ENCODE measurements at places on chromosomes 5 and 9. TPM values are rescaled to one million over a fixed set of nuclear protein-coding genes. Genes with fewer than 3 reads are reported as not detected.

DNA sequence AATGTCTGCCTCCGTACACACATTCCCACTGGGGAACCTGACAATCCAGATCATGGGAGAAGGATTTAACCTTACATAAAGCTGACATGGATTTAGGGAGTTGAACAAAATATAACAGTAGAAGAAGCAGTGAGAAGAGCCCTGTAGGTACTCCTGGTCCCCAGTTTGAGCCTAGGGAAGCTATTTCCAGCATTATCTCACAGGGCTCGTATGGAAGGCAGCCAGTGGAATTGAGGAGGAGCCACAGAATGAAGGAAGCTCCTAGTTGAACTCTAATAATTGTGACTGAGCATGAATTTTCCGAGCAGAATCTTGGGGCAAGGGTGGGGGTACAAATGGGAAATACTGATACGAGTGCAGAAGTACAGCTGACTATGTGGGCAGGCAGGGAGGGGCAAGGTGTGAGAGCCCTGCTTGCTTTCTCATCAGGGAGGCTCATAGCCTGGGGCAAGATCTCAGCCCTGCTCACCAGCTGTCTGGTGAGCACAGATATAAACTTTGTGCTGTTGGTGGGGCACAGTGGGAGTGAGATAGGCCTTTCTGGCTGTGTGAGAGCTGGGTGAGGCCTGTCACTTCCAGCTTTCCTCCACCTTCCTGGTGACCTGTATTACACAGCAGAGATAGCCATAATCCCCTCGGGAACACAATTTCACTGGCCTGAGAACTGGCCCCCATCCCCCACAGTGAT, 290.7 kb upstream of the IL12B start:
- H3K36me3 ChIP-seq = no peaks in the 10 kb centered on the region
- DNase-seq = no peak
- H3K4me3 ChIP-seq = no peak overlapping the region
- H3K27ac ChIP-seq = no peak overlapping the region

DNA sequence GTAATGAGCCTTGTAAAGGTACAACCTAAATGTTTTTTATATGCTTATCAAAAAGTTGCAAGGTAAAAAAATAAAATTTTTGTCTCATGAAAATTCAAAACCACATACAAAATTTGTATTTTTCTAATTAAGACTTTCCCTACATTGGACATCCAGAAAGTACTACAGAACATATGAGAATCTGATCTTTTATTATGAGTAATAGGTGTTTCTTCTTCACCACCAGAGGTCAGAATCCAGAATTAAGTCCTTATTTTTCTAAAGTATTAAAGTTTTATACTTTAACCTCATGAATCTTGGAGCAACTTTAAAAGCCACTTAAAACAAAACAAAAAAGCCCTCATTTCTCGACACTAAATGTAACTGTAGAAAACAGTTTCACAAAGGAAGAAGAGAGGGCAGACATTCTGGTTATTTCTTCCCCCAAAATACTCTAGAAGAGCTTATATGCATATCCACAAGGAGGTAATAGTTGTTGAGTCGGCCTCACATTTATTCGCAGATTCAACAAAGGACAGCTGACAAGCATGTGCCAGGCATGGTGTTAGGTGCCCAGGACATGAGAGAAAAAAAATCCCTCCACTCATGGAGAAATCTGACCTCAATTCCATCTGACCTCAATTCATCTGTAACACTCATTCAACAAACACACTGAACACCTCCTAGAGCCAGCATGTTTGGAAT, 69.3 kb downstream of the MLLT3 start:
- H3K27ac ChIP-seq = no peak overlapping the region
- DNase-seq = no peak
- H3K27me3 ChIP-seq = no peaks in the 10 kb centered on the region
- no peak overlapping the region for H3K4me3 ChIP-seq
- no peaks in the 10 kb centered on the region for H3K36me3 ChIP-seq

GRCh38 chr9:74463825-74464224, 33.3 kb upstream of the RORB start:
- H3K36me3 ChIP-seq = no peaks in the 10 kb centered on the region
- no peak overlapping the region for H3K27ac ChIP-seq
- no peaks in the 10 kb centered on the region for H3K27me3 ChIP-seq
- H3K4me1 ChIP-seq = no peaks in the 10 kb centered on the region

DNA sequence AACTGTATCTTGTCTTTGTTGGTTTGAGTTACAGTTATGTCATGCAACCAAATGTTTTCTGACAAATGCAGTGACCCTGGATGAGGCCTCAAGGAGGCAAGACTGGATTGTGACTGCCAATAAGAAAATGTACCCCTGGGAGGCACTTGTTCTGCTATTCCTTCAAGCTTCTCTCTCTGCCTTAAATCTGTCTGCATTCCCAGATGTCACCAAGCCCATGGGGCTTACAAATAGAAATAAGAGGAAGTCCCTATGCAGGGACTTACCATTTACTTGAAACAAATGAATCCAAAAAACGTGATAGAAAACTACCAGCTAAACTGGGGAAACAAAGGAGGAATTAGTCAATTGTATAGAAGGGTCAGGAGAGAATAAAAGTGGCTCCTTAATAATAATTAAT, 8.2 kb upstream of the PARP8 start:
- no peaks in the 10 kb centered on the region for H3K36me3 ChIP-seq
- H3K4me3 ChIP-seq = no peak overlapping the region
- H3K27me3 ChIP-seq = no peaks in the 10 kb centered on the region
- no peaks in the 10 kb centered on the region for H3K4me1 ChIP-seq

DNA sequence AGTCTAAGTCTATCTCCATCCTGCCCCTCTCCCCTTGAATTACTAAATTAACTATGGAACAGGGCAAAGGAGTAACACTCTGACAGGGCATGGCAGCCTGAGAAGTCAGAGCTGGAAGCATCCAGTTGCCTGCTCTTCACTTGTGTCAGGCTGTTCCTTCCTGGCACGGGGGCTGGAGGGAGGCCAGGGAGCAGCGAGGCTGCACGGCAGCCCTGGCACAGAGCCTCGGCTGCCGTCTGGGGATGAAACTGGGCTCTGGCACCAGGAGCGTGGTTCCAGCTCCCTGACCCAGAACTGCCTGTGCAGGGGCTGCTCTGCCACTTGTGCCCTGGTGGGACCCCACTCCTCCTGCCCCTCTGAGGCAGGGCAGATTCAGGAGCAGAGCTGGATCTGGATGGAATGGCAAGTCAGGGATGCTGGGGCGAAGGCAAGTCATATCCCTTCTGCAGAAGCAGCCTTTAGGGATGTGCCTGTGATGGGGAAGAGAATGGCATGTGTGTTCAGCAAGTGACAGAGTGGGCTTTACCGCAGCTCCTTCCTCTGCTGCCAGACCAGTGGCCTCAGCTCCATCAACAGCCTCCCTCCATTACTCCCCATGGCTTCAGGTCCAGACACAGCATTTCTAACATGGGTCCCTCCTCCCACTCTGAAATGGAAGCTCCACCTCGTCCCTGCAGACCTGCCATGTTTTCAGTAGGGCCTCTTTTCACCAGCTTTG, 42.2 kb upstream of the PDE8B start:
- H3K36me3 ChIP-seq = no peaks in the 10 kb centered on the region
- H3K27me3 ChIP-seq = no peaks in the 10 kb centered on the region
- H3K4me3 ChIP-seq = no peak overlapping the region
- peaks cover 17% of the 10 kb centered on the region for H3K4me1 ChIP-seq
- peak; percentile 40 for DNase-seq

GRCh38 chr5:87582149-87582548, 169.4 kb upstream of the CCNH start:
- no peak overlapping the region for H3K4me3 ChIP-seq
- DNase-seq = no peak
- H3K36me3 ChIP-seq = no peaks in the 10 kb centered on the region
- H3K4me1 ChIP-seq = no peaks in the 10 kb centered on the region
- H3K27me3 ChIP-seq = no peaks in the 10 kb centered on the region

DNA sequence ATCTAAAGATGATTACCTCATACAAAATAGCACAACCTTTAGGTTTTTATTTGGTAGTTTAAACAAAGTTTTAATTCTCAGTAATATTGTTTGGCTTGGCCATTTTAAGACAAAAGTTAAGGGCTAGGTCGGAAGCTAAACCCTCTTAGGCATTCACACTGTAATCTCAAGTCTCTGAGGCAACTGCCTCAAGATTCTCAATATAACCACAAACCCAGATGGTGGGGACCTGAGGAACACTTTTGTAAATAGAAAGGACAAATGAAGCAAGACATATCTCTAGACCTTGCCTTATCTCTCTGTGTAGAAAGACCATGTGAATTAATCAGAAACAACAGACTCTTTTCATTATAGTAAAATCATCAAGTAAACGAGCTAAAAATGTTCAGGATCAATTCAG, 500.2 kb upstream of the CDH6 start:
- no peaks in the 10 kb centered on the region for H3K36me3 ChIP-seq
- H3K4me1 ChIP-seq = no peaks in the 10 kb centered on the region
- no peaks in the 10 kb centered on the region for H3K27me3 ChIP-seq
- H3K27ac ChIP-seq = no peak overlapping the region
- no peak for DNase-seq
- H3K4me3 ChIP-seq = no peak overlapping the region

The DMRT3 gene
- total RNA-seq = not detected

The FAM221B gene
- total RNA-seq = 0.25 TPM

The ABHD17B gene
- total RNA-seq = 37.7 TPM

All from lung (tissue), 17 donors.